ENCODE measurements at places on chromosomes 6 and 20.

DNA sequence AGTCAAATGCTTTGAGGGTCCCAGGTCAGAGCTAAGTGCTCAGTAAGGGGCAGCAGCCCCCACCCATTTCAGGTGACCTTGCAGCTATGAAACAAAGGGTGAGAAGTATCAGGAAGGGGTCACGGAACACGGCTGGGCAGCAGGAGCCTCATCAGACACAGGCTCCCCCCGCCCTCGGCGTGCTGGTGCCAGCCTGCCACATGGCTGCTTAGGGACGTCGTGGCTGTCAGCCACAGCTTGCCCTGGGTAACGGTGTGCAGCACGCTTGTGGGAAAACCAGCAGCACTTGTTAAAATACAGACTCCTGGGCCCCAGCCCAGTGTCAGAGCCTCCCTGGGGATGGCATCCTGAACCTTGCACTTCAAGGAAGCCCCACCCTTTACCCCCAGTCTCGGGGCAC lies 39.3 kb downstream of the SSR1 start:
- no peak for DNase-seq

- DNase-seq: no peak
These were observed 3.8 kb upstream of the OGFRL1 start for GRCh38 chr6:71284785-71285184.

DNA sequence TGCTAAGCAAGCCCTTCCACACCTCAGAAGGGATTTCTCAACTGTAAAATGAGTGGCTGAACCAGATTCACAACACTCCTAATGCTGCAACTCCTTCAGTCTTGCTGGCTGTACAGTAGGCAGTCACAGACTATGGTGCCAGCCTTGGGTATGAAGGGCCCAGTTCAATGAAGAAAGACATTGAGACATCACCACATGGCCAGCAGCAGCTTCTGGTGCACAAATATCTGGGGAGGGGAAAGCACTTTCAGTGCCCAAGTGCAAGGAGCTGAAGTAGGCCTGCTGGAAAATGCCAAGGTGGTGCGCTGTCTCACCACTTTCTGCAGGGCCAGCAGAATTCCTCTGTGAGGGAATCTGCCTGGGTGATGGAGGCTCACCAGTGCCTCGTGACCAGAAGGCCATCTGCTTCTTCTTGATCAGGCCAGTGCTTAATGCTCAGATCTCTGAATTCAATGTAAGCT lies 1.8 kb downstream of the PLA2G7 start:
- DNase-seq: no peak

DNA sequence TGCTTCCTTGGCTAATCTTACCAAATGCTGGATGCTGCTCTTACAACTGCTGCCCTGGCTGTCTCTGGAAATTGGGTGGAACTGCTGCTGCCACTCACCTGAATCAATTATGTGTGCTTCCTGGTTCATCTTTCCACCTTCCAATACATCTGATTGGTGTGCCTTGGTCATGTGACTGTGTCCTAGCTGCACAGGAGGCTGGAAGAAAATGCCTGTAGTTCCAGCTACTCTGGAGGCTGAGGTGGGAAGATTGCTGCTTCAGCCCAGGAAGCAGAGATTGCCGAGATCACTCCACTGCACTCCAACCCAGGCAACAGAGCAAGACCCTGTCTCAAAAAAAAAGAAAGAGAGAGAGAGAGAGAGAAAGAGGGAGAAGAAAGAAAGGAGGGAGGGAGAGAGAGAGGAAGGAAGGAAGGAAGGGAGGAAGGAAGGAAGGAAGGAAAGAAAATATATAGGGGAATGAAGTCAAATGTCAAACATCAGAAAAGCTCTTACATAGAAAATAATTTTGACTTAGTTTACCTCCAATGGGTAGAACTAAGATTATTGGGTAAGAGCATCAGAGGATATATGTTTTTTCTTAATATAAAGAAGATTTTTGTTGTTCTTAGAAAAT lies 14.1 kb upstream of the PPARD start:
- DNase-seq: no peak

GRCh38 chr6:72672906-72673305 lies 51.0 kb downstream of the KCNQ5 start:
- no peak for DNase-seq

Measured in activated T-helper 1 cell treated with Interleukin-2 at 50 U/mL for 16 hours (primary cell).